Central memory CD4-positive, alpha-beta T cell (primary cell): ENCODE measurements at places on chromosomes 5 and 9.

DNA sequence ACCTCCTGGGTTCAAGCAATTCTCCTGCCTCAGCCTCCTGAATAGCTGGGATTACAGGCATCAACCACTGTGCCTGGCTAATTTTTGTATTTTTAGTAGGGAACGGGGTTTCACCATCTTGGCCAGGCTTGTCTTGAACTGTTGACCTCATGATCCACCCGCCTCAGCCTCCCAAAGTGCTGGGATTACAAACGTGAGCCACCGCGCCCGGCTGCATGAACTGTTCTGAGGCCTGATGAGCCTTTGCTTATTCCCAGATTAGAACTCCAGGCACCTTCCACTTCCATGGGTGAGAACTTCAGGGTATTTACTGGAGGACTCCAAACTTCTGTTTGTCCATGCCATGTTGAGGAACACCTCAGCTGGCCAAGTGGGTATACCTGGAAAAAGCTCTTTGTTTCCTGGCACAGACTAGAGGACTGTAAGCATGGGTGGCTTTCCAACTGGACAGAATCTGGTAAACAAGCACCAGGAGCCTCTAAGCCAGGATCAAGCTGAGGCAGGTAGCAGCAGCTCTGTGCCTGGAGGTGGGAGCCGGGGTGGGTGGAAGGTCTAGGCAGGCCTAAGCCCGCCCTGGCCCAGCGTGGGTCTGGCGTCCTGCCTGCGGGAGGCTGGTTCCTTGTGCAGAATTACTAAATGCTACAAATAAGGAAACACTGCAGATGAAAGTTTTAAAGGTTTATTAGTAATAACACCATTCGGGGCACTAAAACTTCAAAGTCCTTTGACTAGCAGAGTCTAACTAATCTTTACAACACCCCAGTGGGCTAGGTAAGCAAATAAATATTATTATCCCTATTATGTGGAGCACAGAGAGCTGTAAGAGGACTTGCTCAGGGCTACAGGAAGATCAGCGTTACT lies 78.4 kb downstream of the SEMA5A start:
- DNase-seq = no peak

DNA sequence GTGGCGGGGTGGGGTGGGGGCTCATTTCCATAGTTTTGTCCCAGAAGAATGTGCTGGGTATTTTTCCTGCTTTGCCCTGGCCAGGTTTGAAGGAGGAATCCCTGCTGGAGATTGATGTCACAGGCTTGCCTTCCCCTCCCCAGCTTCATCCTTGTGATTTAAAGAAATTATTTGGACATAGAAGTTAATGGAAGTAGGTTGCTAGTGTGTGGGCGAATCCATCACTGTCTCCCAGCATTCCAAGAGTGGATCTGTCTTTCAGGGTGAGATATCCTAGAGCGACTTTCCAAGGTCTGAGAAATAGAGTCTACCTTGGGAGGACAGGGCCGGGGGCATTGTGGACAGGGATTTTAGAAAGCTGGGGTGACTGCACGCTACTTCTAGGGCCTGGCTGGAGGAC lies 64.9 kb upstream of the HSPA9 start:
- no peak for DNase-seq

DNA sequence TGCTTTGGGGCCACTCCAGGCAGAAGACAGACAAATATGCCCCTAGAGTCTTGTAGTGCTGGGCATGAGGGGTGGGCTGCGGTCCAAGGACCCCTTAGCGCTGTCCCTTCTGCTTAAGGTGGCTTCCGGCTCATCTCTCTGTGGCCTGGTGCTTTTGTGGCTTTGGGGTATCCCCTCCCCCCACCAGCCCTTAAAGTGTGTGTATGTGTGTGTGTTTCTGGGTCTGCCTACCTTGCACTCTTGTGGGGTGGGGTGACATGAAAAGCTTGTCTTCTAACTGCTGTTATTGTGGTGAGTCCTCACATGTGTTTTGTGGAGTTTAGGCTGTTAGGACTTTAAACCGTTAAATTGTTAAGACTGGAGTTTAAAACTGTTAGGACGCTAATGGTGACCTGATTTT lies 23.6 kb downstream of the MARCHF6 start:
- DNase-seq = no peak

DNA sequence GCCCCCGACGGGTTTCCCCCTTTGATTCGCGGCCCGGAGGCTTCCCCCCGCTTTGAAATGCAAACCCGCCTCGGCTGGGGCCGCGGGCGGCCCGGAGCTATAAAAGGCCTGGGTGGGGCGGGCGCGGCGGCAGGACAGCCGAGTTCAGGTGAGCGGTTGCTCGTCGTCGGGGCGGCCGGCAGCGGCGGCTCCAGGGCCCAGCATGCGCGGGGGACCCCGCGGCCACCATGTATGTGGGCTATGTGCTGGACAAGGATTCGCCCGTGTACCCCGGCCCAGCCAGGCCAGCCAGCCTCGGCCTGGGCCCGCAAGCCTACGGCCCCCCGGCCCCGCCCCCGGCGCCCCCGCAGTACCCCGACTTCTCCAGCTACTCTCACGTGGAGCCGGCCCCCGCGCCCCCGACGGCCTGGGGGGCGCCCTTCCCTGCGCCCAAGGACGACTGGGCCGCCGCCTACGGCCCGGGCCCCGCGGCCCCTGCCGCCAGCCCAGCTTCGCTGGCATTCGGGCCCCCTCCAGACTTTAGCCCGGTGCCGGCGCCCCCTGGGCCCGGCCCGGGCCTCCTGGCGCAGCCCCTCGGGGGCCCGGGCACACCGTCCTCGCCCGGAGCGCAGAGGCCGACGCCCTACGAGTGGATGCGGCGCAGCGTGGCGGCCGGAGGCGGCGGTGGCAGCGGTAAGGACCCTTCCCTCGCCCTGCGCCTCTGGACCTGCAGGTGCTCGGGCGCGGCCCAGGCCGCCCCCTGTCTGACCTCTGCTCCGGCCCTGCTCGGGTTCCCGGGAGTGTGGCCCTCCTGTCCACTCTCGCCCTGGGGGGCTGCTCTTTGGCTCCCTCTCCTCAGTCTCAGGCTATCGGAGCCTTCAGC lies at the start of gene CDX1:
CDX1 (plus strand) TSS at position 129 of the 862 bp plus-strand sequence; CDS start at position 228, 99 bp downstream.
- no peak for DNase-seq

DNA sequence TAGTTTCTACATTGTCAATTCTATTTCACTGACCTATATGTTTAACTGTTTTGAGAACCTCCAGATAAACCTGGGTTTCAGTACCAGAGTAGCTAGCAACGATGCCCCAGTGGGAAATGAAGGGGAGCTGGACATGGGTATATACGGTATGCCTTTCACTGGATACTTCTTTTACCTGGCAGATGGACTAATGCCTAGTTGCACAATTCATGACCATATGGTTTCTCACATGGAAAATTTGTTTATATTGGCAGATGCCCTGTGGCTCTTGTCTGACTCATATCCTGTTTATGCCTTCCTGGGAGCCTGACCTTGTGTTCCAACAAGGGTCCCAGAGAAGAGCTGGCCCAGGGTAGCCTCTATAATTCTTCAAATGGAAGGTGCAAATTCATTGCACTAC lies 144.1 kb downstream of the MAT2B start:
- no peak for DNase-seq
